ENCODE measurements at places on chromosomes 5 and 9.

DNA sequence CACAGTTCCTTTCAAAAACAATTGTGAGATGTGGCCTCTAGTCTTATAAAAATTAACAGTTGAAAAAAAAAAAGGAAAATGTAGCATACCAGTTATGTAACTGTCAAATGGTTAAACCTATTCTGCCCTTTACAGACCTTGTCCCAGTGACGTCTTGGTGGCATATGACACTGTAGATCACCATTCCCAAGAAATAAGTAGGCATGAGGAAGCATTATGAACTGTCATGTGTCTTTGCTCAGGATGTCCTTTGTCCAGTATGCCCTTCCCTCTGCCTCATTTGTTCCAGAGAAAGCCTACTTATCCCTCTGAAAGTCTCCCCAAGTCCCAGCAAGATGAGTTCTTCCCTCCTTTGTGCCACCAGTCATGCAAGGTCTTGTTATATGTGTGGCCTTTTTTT, 63.2 kb downstream of the PAM start:
- no peak for DNase-seq

DNA sequence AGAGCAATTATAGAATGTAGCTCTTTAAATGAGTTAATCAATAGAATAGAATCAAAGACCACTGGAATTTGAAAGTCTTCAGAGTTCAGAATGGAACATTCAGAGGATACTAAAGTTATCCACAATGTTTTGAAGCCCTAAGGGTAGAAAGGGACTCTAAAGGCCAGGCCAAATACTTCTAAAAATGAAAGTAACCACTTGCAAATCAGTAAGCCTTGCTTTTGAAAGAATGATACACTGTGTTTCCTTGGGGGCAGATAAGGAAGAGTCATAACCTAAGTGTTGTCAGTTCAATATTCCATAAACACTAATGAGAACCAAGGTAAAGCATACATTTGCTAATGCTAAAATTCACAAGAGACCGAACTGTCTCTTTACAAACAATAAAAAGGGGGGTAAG, 813.5 kb downstream of the PTPRD start:
- no peak for DNase-seq

- DNase-seq, result peak; percentile 12
Observed at GRCh38 chr5:77957-78804, 13.8 kb upstream of the PLEKHG4B start.

DNA sequence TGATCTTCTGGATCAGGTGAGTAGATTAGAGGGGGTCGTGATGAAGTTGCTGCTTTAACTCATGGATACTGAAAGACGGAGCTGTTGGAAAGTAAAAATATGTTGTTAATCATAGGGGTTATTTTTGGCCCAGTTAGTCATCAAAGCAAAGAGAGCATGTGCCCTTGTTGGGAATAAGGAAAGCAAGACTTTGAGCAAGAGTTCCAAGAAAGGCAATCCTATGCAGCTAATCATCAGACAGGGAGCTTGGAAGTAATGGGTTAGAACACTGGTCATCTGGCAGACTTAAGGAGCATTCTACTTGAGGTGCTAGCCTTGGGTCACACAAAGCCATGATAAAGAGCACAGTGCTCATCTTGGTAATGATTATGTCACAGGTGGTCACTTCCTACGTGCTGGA, 18.3 kb downstream of the ASPN start:
- no peak for DNase-seq

GRCh38 chr5:72531496-72532190, 24.4 kb upstream of the ZNF366 start:
- DNase-seq, result no peak

GRCh38 chr5:89350684-89351083, 467.7 kb upstream of the MEF2C start:
- no peak for DNase-seq

DNA sequence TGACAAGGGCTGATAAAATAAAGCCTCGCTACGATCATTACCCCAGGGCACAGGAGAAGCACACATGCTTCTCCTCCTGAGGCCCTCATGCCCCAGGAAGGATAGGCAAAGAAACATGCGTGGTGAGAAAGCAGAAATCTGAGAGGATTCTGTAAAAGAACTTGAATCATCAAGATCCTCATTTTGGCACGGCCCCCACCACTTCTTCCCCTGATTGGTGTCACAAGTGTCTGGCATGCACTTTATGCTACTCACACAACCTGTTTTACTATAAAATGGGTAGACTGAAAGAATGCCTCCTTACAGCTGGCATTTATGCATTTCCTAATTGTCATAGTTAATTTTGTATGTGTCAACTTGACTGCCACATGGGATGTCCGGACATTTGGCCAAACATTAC, 32.1 kb downstream of the PCA3 start:
- no peak for DNase-seq

Data from NCI-H524 treated with DMSO at 0.1 percent for 48 hours (cell line).